H7 (cell line): ENCODE measurements at places on chromosomes 12 and 14.

DNA sequence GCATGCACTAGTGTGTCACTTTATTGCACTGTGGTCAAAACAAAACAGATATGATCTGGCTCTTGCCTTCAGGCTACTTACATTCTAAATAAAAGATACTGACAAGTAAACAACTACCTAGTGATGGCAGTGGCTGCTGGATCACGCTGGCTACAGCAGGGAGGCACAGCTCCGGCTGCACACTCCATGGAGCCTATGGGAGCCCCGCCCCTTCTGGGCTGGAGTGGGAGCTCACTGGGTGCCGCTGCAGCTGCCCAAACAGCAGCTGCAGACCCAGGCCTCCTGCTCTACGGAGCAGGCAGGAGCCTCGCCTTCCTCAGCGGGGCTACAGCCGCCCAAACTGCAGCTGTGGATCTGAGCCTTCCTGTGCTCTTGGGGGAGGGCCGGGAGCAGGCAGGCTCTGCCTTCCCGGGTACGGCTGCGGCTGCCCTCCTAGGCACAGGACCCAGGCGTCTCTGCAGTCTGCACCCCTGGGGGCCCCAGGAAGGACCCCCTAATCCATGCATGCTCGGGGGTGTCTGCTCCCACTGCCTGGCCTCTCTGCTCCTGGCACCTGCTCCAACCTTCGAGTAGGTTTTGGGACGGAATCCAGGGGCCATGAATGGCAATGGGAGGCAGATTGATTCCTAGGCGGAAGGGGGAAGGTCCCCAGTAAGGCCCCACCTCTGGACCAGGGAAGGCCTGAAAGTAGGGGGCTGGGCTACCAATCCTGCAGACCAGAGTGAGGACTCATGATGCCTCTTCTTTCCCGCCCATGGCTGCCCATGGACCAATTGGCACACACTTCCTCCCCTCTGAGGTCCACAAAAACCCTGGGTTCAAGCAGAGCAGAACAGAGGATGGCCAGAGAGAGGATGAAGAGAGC, 253.1 kb downstream of the ANO6 start:
- peak; percentile 28 for DNase-seq

GRCh38 chr14:35403114-35403602, 1.4 kb downstream of the NFKBIA start:
- DNase-seq, result no peak

DNA sequence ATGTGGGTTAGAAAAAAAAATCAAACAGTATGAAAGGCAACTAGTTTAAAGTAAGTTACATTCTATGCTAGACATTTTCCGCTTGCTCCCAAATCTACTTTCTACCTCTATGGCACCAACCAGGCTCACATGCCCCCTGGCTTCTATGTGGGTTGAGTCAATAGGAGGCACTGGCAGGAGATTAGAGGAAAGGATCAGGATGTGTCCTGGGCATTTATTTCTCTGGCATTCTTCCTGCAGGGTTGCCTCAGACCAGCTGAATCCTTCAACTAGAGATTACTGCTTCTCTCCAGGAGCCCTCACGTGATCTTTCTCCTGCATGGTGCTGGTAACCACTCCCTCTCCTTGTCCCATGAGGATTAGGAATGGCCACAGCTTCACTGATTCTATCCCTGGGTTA, 14.9 kb upstream of the CCDC60 start:
- DNase-seq, result no peak

DNA sequence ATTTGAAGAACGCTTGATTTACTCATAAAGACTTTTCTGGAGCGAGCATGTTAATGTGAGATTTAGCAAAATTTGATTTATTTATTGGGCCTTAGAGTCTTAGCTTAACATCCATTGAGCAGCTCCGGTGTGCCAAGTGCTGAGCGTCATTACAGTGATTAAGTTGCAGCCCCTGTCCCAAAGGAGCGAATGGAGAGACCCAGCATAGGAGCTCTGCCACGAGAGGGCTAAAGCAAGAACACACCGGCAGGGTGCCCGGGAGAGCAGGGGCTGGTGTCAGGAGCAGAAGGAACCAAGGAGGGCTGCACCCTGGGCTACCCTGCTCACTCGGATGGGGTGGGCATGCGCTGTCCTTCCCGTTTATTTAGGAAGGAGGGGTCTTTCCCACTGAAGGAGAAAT, 50.6 kb downstream of the PPP2R5C start:
- DNase-seq, result no peak

DNA sequence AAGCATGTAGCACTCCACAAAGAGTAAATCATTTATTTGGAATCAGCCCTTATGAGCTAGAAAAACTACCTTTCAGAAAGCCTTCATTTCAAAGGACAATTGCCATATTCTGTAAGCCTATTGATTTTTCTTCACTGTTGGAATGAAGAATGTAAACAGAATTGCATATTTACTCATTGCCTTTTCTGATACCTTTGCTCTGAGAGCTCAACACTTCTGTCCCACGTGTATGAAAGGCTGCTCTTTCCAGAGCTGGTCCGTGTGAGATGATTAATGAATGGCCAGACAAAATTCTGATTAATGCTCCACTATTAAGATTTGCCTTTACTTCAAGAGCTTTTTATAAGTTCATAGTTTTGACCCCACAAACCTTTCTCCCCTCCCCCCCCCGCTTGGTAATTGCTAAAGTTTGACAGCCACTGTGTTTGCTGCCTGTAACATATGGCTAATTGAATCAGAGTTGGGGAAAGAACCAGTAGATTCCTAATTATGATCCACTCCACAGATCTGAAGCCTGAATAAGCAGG, 63.0 kb upstream of the PLEKHA5 start:
- DNase-seq, result no peak

DNA sequence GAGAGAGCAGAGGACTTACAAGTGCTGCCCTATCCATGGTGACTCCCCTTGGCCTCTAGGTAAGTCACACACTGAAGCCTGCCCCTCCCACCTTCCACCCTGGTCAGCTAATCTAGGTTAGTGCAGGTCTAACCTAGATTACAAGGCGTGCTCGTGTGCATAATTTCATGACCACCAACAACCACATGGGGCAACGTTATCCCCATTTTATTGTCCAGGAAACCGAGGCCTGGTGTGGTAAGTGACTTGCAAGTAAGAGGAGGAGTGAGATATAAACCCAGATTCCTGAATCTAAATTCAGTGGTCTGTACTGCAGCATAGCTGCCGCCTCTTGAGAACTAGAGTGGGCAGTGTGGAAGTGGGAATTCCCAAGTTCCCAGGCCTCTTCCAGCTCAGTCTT, 171.1 kb downstream of the DAD1 start:
- no peak for DNase-seq

DNA sequence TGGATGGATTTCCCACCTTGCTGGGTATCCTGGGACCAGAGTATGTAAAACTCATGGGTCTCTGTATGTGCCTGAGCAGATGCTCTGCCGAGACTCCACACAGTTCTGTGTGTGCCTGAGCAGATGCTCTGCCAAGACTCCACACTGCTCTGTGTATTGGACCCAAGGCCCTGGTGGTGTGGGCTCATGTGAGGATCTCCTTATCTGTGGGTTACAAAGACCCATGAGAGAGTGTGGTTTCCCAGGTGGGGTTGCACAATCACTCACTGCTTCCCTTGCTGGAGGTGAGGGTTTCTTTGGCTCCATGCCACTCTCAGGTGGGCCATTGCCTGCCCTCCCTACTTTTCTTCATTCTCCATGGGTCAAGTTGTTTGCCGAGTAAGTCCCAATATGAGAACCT, 141.5 kb downstream of the TBC1D30 start:
- DNase-seq, result no peak

GRCh38 chr12:48961331-48961730, 4.0 kb upstream of the ARF3 start:
- no peak for DNase-seq

DNA sequence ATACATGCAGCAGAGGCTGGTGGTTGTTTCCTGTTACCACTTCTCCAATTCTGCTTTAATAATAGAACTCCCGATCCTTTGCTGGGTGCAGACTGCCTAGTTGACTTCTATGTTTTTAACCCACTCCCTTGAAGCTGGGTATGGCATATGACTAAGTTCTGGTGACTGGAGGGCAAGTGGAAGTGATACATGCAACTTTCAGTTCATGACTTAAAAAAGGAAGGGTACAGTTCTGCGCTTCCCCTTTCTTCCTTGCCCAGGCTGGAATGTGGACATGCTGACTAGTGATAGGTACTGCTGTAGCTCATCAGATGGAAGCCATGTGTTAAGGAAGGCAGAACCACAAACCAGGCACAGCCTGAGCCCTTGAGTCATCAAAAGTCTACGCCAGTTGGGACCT, 2.4 kb upstream of the A2M start:
- DNase-seq, result no peak

DNA sequence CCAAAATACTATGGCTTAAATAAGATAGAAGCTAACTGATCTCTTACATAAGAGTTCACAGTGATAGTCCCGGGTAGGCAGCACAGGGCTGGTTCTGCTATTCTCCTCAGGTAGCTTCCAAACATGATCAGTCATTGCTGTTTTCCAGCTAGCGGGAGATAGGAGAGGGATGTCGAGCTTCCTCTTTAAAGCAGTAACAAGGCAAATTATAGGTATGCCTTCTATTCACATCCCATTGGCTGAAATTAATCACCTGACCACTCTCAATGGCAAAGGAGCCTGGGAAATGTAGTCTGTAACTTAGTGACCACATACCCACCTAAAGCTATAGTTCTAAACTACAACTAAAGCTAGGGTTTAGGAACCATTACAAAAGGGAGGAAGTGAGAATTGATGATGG, 34.5 kb upstream of the VRK1 start:
- peak; percentile 80 for DNase-seq

DNA sequence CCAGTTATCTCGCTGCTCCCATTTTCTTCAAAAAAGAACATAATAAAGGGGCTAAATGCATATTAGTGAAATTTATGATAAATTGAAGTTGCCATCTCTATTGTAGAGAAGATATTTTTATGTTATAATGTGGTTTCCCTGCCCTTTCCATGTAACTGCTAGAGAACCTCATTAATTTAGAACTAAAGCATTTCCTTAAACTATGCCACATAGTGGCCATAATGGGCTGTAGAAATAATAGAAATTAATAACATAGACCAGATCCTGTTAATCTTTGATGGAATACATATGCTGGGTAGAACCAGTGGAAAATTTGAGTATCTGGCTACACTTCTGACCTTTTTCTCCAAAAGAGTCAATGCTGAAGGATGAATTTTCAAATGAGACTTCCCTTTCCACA, 376.7 kb downstream of the PDZRN4 start:
- DNase-seq, result no peak

DNA sequence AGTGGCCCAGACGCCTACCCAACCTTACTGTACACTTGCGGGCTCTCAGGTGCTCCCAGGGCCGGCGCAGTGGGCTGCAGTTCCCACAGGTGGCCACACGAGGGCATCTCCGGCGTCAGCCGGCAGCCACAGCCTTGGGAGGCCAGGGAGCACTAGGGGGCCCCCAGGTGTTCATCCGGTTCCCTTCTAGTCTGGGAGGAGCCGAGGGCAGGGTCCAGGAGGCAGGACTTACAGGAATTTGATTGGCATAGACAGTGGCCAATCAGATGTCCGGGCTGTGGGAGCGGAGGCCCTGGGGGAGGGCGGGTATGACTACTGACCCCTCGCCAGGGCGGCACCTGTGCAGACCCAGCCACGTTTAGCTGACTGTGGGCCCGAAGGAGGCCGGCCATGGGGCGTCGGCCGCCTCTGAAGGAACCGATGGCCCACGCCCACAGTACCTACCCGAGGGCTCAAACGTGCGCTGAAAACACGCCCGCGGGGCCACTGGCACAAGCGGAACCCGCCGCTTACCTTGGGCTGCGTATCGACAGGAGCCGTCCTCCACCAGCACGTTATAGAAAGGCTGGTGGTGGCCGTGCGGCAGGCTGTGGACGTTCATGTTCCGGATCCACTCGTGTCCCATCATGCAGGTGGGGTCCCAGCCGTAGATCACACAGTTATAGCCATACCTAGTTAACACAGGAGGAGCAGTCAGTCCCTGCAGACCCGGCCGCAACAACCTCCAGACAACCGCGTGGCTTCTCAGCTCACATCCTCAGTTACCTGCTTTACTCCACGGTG, 34.8 kb downstream of the FBXO21 start:
- DNase-seq, result peak; percentile 100

DNA sequence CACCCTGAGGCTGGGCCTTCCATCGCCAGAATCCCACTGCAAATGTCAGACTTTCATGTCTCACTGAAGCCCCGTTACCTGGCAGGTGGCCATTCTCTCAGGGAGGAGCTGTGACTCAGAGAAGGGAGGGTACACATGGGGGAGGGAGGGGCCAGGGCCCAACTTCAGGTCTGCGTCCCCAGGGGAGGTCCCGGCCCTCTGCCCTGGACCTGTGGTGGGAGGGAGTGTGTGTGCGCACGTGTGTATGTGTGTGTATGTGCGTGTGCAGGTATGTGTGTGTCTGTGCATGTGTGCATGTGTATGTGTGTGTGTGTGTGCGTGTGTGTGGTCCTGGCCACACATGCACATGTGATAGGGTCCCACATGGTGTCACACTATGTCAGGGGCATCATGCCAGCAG, 50.9 kb downstream of the MVK start:
- peak; percentile 71 for DNase-seq

DNA sequence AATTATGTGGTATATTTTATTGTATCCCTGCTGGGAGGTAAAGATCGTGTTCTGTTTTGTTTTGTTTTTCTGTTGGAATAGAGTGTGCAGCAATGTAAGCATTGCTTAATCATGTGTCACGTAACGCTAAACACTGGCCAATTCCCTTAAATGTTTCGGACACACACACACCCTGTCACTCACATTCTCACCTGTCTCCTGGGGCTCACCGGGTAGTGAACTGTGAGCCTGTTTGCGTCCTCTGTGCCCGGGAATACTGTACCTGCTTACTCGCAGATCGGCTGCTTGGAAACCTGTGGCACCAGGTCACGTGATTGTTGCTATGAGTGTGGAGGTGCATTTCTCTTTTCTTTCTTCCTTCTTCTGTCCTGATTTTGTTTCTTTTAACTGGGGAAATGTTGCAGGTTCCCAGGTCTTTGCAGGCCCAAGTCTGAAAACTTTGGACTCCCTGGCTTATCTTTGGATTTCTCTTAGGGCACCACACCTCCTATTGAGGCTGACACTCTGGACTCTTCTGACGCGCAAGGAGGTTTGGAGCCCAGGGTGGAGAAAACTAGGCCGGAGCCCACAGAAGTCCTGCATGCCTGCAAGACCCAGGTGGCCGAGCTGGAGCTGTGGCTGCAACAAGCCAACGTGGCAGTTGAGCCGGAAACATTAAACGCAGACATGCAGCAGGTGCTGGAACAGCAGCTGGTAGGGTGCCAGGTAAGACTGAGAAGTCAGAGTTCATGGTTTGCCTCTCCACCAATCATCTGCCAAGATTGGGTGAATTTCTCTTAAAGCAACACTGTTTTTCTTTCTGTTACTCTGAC, 181.1 kb downstream of the ESR2 start:
- DNase-seq, result no peak

GRCh38 chr14:105067140-105067968, 2.1 kb upstream of the GPR132 start:
- DNase-seq, result no peak
